ENCODE measurements at places on chromosomes 6 and 20. TPM values are rescaled to one million over a fixed set of nuclear protein-coding genes. Genes with fewer than 3 reads are reported as not detected.

Gene FNDC1
- 0.14 TPM for total RNA-seq

GRCh38 chr6:81242624-81243023 is 509.9 kb downstream of the TENT5A start:
- DNase-seq = no peak

Gene CLPSL1
- total RNA-seq = not detected

DNA sequence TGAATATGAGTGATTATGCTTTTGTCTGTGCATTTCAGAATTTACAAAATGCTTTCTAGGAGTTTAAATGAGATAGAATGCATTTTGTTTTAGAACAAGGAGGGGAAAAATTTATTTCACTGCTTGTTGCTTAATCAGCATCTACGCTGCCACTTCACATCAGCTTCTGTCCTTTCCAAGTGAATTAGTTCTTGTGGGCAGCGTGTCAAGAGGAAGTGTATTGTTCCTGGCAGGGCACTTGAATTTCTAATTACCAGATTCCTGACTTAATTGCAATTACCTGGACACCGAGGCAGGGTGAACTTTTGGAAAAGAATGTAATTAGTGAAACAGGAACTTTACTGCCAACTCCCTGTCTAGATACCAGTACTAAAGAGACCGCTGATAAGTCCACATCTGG is 263.5 kb downstream of the TMEM242 start:
- DNase-seq = no peak

- DNase-seq = no peak
Observed at GRCh38 chr6:26028746-26029569, 58.3 kb upstream of the HFE start.

DNA sequence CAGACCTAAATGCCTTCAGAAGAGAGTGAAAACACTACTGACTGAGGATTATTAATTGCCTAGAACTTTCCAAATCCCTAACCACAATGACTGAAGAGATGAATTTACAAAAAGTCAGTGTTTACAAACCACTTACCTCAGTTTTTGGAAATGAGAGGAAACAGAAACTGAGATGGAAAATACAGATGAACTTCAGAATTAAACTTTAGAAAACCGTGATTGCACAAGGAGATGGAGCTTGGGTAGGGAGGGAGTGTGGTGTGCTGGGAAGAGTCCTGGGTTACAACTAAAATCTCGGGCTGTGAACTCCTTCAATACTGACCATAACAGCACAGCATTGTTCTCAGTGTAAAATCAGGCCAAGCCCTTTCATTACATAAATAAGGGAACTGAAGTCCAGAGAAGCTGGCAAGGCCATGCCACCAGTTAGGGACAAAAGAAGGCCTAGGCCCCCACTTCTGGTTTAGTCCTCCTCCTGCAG is 4.0 kb downstream of the ELMO2 start:
- DNase-seq = no peak

- no peak for DNase-seq
Observed at GRCh38 chr6:43250992-43251373, 7.7 kb downstream of the TTBK1 start.

DNA sequence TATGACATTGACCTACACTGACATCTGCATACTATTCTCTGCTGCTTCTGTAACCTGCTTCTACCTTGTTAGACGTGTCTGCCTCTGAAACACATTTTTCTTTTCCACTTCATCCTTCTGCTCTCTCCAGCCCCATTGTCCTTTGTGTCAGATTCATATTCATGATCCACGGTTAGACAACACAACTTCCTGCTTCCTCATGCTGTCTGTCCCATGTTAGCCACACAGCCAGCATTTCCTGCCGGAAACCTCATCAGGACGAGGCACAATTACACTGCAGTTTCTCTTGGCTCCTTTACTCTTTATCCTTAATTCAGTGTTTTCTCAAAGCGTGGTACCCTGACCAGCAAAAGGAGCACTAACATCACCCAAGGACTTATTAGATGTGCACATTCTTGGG is 150.2 kb downstream of the TBC1D7 start:
- DNase-seq = no peak

DNA sequence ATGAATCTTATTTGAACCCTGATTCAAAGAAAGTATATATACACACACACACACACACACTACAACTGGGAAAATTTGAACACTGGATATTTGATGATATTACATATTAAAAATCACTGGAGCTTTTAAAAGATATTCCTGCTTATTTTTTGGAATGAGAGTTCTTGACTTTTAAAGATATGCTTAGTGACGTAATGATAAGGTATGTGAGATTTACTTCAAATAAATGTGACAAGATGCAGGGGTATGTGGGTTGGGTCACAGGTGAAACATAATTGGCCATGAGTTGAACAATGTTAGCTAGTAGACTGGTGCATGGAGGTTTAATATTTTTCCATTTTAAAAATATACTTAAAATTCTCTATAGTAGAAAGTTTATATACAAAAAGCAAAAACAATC is 258.6 kb downstream of the CBLN4 start:
- no peak for DNase-seq

DNA sequence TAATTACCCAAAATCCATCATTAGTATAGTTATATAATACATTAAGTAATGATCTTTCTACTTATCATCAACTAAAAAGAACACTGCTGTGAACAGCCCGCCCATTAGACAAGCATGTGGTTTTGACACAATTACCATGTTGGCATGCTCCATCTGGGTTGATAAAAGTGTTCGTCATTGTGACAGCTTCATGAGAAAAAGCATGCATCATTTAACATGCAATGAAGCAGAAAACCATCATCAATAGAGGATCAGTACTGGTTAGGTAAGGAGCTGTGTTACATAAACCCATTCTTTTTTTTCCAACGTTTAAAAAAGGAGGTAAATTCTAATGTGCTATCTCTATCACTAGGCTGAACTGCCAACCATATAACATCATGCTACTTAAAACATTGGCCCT is 101.9 kb downstream of the EPB41L2 start:
- peak; percentile 42 for DNase-seq

DNA sequence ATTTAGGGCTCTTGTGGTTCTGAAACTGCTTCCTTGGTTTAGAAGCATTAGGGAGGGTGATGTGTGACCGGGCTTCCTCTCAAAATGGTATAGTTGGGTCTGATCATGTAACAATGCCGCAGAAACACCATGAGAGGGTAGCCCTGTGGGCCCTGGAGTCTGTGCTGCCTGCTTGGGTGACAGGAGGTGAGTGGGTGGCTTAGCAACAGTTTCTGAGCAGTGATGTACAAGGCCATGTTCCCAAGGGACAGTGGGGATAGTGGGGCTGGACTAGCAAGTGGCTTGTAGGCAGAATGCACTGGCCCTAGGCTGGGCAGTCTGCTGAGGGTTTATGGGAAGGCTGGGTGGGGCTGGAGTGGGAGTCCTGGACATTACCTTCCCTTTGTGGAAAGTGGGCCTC is 106.9 kb upstream of the MYL9 start:
- DNase-seq = no peak

DNA sequence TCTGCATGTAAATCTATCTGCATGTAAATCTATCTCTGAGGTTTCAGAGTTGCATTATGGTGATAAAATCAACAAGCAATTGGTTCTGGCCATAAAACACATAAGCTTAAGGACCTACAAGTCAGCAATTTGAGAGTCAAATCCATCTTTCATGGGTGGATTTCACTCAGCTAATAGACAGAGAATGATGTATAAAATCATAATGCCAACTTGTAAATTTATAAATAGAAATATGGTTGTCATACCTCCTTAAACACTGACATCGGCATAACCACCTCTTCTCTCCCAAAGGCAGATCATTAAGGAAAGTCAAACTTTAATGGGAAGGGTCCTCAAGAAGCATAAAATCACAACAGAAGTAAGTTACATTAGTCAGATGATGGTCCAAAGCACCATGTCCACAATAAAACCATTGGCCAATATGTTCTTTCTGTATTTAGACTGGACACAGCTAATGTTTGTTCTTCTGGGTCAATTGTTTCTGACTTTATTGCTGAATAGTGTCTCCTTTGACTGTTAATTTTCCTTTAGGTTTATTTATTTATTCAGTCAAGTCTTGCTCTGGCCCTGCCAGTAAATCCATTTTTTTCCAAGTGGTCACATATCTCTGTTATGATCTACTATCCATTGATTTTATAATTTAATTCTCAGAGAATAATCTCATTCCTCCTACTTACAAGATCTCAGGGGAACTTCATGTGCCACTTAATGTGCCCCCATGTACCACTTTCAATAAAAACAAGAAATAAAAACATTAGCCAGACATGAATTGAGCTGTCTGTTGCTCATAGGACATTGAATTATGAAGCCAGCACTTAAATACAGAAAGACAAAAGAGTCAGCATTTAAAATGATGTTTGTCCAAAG is 382.9 kb upstream of the IRAK1BP1 start:
- DNase-seq = no peak

DNA sequence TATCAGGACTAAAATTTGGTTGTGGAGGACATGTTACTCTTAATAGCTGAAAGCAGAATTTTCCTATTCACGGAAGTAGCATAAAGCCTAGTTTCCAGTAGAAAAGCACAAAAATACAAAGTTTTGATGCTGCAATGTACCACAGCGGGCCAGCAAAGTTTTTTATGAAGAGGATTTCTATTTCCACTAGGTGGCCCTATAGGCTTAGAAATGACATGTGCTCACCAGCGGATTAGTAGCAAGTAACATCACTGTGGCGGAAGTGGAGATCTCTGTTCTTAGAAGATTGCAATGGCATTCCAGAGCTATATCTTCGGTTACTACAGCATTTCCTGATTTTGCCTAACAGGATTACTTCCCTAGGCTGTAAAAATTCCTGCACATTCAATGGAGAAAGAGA is 1219.0 kb upstream of the EYS start:
- no peak for DNase-seq

DNA sequence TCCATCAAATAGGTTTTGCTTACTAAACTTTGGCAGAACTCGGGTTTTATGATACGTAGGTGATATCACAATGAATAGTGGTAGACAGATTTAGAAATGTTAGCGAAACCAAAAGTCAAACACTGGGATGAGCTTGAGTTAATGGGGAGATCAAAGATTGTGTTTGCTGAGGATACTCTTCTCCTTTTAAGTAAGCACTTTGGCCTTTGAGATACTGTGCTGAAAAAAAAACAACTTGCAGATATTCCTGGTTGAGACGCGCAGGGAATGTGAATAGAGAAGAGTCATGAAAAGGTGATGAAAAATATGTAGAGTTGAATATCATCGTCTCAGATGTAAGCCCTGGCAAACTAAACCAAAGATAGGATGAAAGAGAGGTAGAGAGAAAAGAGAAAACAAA is 48.3 kb downstream of the TRMT11 start:
- no peak for DNase-seq

Gene PNPLA1
- not detected for total RNA-seq

Gene CD164
- 104 TPM for total RNA-seq

GRCh38 chr6:131073577-131073976 is 10.5 kb upstream of the EPB41L2 start:
- no peak for DNase-seq

GRCh38 chr6:132902901-132903300 is 88.5 kb downstream of the RPS12 start:
- DNase-seq = no peak

Gene ATF6B
- total RNA-seq = 21.3 TPM

DNA sequence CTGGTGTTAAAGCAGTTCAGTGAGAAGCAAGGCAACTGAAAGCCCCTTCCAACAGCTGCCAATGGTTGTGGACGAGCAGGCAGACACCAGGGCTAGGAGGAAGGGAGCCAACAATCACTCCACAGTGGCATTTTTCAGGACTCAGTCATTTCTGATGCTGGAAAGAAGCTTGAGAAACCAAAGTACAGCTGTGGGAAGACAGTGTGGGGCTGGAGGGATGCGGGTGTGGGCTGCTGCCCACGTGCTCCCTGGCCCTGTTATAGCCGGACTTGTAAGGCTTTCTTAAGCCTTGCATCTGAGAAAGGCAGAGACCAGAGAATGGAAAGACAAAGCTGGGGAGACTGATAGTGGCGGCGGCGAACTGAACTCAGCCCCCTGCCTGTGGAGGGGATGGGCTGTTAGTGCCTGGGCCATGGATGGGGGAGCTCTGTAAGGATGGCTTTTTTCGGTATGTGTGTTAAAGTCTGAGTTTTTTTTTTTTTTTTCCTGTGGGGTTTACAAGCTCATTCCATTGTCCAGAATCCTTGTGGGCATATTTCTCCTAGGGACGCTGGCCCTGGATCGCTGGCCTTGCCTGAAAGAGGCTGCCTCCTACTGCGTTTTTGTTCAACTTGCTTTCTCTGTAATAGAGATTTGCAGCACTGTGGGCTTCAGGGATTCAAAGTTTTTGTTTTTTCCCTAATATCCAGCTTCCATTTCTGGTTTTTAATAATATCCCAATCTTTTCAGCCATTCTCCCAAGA is 91.7 kb downstream of the GJA10 start:
- no peak for DNase-seq

Gene MRAP2
- total RNA-seq = not detected

GRCh38 chr6:159968295-159969203 is at the start of gene IGF2R:
Gene IGF2R, plus strand, starts transcription at chr6:159969082. Its CDS starts 165 bp downstream, at chr6:159969247.
- DNase-seq = no peak

Gene PXDC1
- 36.4 TPM for total RNA-seq

DNA sequence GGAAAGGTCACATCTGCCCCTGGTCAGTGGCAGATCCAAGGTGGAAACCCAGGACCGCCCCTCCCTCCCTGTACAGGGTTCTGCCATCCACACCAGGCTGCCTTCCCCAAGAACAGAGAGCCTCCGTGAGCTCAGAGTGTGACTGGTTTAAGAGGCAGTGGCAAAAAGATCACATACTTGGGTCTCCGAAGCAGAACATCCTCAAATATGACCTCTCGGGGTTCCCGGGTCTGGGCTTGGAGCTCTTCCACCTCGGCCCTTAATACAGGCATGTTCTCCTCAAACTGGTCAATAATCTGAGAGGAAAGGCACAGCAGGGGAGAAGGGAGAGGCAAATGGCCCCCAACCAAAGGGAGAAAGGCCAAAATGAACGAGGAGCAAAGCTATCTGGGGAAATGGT is 14.8 kb downstream of the C20orf96 start:
- no peak for DNase-seq

DNA sequence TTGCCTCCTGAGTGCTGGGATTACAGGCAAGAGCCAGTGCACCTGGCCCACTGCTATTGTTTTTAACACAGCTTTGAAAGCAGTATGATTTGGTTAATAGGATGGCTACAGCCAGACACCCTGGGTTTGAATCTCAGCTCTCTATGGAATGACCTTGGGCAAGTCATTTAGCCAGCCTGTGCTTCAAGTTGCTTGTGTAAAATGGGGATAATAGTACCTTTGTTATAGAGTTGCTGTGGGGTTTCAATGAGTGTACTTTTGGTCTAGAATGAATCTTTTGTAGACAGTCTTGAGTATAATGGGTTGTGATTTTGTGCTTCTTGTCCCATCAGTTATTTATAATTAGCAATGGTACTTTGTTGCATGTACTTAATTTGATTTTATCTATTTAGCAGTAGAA is 70.9 kb downstream of the JARID2 start:
- DNase-seq = no peak

Gene MYH7B
- total RNA-seq = not detected

DNA sequence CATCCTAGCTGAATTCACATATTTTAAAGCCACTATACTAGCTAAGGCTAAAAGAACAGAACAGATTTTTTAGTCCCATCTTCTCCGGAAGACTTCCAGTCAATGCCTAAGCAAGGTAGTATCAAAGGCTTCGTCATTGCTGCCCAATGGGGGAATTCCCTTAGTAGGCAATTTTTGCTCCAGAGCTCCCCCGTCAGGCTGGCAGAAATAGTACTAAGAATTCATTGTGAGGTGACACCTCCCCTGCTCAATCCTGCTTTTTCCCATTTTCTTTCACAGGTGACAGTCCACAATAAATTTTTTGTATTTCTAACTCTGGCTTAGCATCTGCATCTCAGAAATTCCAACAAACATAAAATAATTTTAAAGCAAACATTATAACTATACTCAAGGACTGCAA is 52.8 kb upstream of the SRSF6 start:
- no peak for DNase-seq

Gene CRISP3
- total RNA-seq = not detected
